NCI-H1092 (cell line): ENCODE measurements at places on chromosomes 6 and 20.

DNA sequence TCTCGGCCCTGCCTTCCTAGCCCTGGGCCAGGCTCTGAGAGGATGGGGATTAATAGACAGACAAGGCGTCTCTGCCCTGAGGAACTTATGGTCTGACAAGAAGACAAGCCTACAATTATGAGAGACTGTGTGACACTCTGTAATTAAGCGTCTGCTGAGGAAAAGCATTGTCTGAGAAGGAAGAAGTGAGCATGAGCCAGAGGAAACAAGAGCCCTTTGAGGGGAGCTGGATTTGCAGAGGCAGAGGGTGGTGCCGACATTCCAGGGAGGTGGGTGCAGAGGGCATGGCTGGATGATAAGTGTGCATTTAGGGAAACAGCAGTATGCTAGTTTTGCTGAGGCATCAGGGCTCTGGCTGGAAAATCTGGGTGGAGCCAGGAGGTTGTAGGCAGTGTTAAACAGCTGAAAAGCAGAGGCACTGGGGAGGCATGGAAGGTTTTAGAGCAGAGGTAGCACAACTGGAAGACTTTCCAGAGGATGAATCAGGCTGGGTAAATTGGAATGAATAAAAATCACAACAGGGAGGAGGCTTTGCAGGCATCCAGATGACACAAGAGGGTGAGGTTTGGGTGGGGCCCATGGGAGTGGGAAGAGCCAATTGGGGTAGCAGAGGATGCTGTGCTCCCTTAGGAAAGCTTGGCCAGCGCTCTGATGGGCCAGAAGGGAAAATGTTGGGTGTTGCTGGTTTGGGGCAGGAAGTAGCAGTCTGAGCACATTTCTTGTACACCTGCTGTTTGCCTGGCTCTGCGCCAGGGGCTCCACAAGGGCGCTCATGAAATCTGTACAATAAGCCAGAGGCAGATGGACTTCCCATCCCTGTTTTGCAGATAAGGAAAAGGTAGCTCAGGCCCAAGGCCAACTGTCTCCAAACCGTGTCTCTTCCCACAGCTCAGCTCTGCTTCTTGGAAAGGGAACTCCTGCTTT, 74.0 kb upstream of the MYL9 start:
- peak; percentile 65 for DNase-seq

DNA sequence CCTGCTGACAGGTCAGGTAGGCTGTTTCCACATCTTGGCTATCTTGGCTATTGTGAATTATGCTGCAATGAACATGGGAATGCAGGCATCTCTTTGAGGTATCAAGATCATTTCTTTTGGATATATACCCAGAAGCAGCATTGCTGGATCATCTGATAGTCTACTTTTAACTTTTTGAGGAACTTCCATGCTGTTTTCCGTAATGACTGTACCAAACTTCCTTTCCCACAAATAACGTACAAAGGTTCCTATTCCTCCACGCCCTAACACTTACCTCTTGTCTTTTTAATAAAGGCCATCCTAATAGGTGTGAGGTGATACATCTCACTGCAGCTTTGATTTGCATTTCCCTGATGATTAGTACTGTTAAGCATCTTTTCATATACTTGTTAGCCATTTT, 338.7 kb upstream of the RUNX2 start:
- no peak for DNase-seq

- no peak for DNase-seq
Observed at GRCh38 chr6:105810922-105811482, 275.1 kb upstream of the PRDM1 start.

DNA sequence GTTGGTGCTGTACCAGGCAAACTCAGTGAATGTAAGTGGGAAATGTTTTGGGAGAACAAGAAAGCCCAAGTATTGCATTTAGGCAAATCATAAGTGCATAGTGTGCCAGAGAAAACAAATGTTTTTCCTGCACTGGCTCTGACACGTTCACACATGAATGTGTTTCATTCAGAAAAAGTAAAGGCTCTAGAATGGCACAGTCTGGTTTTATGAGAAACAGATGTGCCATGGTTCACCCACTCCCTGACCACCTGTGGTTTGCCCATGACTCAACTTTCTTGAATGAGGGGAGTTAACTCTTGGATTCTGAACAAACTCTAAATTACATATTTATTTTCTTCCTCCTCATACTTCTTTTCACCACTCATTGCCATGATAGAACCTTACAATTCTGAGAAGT, 126.9 kb downstream of the KCNQ5 start:
- DNase-seq: no peak

DNA sequence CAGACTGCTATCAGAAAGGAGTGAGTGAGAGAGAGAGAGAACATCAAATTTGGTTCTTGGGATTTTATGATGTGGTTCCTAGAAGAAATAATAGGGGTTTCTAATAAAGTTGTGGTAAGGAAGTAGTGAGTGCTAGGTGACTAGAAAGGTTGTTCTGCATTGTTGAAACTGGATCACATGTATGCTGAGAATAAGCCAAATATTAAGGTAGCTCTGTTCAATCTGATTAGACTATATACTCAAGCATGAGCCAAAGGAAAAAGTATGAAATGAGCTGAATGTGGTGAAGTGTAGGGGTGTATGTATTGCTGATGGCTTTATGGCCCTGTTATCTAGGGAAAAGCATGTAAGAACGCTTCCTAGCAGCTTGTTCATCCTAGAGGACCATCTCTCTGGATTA, 63.0 kb upstream of the IMPG1 start:
- DNase-seq: no peak

- DNase-seq: no peak
Observed at GRCh38 chr6:32096087-32096393, 13.1 kb downstream of the TNXB start.

DNA sequence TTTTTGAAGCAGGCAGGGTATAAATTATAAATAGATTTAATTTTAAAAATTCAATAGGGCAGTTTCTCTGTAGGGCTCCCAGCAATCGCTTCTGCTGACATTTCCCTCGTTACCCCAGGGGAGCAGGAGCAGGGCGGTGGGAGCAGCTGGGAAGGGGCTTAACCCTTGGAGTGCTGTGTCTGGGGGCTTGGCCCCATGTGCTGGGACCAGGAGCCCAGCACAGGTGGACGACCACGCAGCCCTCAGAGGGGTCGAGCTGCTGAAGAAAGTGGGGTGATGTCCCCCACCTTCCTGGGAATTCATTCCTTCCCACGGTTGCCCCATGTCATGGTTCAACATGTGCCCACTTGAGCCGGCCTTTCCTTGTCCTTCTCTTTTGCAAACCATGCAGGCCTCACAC, 67.5 kb upstream of the STX16 start:
- no peak for DNase-seq

DNA sequence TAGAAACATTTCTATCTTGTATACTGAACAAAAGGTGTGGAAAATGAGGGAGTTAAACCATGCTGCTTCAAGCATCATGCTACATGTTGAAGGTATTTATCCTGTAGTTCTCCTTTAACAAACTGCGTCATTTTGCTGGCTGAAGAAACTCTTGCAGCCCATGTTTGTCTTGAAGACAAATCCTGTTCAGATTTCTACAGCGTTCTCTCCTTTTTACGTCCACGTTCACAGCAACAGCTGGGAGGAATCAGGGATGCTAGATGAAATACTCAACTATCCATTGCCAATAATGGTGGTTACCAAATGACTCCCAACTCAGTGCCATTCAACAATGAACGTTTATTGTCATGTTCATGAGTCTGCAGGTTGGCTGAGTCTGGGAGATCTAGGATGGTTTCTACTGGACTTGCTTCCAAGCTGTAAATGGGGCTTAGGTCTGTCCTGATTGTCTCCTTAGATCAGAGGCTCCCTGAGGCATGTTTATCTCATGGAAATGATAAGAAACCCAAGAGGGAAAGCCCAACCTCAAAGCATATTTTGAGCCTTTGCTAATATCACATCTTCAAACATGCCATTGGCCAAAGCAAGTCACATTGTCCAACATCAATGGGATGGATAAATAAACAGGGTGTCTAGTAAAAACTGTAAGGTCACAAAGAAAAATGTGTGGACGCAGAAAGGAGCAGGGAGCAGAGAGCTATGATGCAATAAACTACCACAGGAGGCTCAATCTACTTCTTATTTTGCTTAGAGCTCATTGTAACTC, 2.7 kb upstream of the PLCB1 start:
- no peak for DNase-seq

GRCh38 chr20:47201074-47201730, 155.3 kb downstream of the ZMYND8 start:
- DNase-seq: no peak

- DNase-seq: no peak
Observed at GRCh38 chr6:106748547-106749207, 119.3 kb downstream of the QRSL1 start.

DNA sequence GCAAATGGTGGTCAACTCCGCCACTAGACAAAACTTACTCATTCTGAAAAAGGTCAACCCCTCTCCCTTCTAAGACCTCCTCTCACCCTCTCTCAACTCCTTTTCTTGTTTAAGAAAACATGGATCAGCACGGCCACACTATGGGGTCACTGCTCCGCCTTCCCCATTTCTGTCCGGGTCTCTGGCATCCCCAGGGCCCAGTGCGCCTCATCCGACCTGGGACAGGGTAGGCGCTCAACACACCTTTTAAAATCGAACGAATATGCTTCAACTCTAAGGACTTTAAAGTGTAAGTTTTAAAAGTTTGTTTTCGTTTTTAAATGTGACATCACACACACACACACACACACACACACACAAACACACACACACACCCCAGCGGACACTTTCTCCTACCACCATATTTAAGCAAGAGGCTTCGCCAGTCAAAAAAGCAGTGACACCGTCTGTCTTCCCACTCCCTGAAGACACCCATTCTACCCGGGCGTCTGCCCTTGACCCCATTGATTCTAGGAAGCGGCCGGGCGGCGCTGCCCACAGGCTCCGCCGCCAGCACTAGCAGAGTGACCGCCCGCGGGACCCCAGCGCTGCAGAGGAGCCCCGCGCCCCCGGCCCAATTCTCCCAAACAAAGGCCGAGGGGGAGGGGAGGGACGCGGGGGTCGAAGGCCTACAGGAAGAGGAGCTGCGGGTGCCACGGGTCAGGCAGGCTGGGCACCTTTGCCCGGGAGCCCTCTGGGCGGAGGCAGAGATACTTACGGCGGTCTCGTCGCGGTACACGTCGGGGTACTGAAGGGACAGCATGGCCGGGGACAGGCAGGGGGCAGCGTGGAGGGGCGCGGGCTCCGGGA, 568 bp downstream of the PREP start:
- no peak for DNase-seq

- DNase-seq: no peak
Observed at GRCh38 chr6:136696238-136696637, 96.0 kb downstream of the MAP3K5 start.

- DNase-seq: no peak
Observed at GRCh38 chr6:108616544-108616943, 55.8 kb downstream of the FOXO3 start.

GRCh38 chr6:167113935-167114910, 8.7 kb upstream of the CCR6 start:
- DNase-seq: no peak

DNA sequence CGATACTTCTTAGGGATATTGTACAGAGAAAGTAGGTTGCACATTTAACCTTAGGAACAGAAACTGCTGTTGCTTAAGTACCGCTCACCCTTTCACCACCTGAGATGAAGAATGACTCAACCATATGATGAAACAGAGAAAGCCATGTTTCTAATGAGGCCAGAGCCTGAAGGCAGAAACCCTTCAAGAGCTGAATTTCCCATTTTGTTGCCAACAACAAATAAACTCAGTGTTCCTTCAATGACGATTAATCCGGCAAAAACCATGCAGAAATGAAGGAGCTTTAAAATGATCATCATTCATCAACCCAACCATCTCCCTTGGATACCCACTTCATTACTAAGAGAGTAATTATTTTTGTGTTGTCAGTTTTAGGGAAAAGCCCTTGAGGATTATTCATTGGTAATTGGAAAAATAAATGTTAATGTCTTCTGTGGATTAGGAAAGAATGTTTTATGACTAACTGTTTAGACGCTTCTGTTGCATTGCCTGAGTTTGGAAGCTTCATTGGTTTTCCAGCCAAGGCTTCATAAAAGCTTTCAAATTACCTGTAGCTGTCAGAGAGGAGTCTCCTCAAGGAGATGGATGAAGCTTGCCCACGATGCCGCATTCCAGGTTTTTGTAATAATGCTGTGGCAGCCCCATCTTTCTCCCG, 112.1 kb upstream of the IYD start:
- no peak for DNase-seq

DNA sequence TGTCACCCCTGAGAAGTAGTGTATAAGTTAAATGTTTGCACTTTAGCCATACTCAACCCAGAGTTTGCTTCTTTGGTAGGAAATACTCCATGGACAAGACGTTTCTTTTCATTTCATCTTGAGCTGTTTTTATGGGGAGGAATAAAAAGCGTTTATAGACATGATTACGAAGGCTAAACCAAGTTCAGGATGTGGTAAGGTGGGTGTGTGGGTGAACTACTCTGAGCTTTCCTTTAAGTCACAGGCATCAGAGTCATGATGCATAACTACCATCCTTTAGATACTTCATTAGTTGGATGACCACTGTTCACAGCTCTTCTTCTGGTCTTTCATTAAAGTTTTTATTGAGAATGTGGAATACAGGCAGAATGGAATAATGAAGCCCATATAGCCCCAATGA, 48.9 kb downstream of the EBF4 start:
- no peak for DNase-seq

- no peak for DNase-seq
Observed at GRCh38 chr6:43302126-43302525, 4.1 kb downstream of the SLC22A7 start.

- no peak for DNase-seq
Observed at GRCh38 chr6:90274451-90275030, 22.1 kb downstream of the BACH2 start.

DNA sequence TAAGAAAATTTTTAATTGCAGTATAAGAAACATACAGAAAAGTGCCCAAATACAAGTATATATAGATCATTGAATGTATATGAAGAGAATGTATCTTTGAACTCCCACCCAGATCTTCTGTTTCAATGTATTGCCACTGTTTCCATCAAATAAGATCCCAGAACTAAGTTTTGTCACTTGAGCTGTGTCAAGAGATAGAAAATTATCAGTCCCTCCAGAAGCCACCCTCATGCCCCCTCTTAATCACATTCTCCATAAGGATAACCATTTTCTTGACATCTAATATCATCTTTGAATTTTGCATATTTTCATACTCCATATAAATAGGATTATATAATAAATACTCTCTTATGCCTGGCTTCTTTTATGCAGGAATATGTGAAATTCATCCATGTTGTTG, 20.3 kb downstream of the GPX5 start:
- DNase-seq: no peak

GRCh38 chr20:58993332-58994248, 12.5 kb downstream of the NELFCD start:
- DNase-seq: no peak

- DNase-seq: no peak
Observed at GRCh38 chr20:17507531-17507930, 23.6 kb downstream of the BFSP1 start.

- no peak for DNase-seq
Observed at GRCh38 chr6:141077355-141078333, 1055.1 kb upstream of the GJE1 start.

DNA sequence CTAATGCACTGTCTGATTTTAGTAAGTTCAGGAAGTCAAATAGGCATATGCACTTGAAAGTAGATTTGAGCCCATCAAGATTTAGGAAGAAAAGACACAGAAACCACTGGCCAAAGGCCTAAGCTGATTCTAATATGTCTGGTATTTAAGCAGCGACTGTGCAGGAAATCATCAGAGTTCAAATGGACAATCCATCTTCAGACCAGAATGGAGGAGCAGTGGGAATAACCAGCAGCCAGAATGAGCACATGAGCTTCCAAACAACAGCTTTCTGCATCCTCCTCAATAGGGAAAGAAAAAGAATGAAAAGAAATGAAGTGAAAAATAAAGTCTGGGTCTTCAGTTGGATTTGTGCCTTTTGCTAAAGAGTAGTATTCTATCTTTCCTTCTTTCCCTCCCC, 50.6 kb downstream of the SOD2 start:
- DNase-seq: no peak

- DNase-seq: no peak
Observed at GRCh38 chr6:11282245-11282644, 49.8 kb upstream of the NEDD9 start.
